Right hindlimb (tissue), 1 donor: ENCODE measurements at places on chromosomes 6 and 20.

GRCh38 chr20:23417861-23418260 lies 3.4 kb downstream of the NAPB start:
- DNase-seq, result no peak

- DNase-seq, result no peak
Observed at GRCh38 chr6:396126-396520, 4.6 kb downstream of the IRF4 start.

GRCh38 chr6:35014786-35015185 lies 125.7 kb downstream of the ANKS1A start:
- DNase-seq, result no peak

DNA sequence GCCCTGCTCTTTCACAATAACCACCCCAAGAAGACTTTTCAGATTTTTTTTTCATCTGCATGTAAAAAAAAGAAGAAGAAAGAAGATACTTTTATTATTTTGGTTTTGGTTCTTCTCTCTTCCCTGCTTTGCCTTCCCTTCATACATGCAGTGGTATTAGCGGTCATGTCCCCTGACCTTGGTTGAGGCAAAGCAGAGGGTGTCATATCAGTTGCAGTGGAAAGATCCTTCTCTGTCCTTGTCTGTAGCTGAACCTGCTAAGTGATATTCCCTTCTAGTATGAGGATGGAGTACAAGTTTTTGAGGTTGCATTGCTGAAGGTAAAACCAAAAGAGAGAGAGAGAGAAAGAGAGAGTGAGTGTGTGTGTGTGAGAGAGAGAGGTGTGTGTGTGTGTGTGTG lies 345.7 kb downstream of the UTRN start:
- no peak for DNase-seq

DNA sequence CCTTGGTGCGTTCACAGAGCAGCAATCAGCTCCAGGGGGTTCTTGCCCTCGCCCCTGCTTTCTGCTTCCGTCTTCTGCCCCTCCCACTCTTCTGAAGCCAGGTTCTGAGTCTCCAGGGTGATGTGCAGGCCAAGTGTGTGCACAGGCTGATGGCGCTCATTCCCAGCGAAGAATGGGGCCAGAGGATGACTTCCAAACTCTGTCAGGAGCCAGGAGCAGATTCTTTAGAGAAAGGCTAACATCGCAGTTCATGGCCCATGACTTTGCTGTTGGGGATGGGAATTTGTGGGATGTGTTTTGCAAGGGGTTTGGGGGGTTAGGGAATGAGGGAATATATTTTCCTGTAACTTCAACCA lies 56.1 kb upstream of the CCN6 start:
- DNase-seq, result peak; percentile 83

DNA sequence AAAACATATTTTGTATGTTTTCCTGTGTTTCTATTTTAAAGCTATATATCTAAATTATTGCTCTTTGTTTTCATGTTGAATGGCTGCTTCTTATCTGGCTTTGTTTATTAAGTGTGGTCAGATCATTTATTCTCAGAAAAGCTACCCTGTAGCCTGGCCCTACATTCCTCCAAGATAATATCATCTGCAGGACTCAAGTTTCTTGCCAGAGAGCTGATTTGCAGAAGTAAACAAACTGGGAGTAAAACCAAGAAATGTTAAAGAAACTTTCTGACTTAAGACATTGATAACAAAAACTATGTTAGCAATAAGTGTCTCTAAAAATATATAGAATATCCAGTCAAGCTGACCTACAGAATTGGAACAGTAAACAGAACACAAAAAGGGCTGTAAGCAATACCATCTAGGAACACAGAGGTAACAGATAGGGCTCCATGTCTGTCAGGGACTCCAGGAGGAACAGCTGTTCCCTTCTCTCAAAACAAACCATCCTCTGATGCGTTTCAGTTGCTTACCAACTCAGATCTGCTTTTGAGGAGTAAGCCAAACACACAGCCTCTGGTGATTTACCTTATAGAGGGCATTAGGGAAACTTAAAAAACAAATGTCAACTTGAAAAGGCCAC lies 17.5 kb upstream of the CEP85L start:
- DNase-seq, result peak; percentile 26

GRCh38 chr6:10315658-10316372 lies 99.1 kb downstream of the TFAP2A start:
- DNase-seq, result no peak

- DNase-seq, result no peak
Observed at GRCh38 chr20:63830841-63831588, at the start of gene ZBTB46. Gene ZBTB46, minus strand, starts transcription at chr20:63831264. Its CDS starts 40,507 bp downstream, at chr20:63790757.

DNA sequence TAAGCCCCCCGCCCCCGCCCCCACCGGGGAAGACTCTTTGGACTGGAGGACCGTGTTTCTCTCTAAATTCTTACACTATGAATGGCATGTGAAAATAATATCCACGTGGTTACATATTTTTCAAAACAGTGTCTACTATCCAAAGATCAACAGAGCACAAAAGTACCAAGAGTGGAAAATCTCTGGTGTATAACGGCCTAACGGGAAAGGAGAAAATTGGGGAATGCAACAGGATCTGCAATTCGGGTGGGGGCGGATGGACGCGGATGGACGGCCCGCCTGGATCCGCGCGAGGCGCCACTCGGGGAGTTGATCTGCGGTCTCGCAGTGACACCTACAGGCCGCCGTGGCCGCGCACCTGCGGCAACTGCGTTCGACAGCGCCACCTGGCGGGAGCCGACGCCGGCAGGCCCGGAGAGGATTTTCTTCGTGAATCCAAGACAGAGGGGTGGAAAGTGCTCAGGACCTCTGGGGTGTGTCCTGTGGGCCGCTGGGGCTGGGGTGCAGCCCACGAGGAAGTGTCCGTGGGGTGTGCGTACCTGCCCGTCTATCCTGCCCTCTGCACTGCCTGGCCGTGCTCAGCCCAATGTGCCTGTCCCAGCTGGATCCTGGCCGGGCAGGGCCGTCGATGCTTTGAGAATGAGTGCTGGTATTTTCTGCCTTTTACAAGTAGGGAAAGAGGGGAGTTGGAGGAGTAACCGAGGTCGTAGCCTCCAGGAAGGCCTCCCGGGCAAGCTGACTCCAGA lies 18.6 kb downstream of the ANKRD60 start:
- peak; percentile 84 for DNase-seq

DNA sequence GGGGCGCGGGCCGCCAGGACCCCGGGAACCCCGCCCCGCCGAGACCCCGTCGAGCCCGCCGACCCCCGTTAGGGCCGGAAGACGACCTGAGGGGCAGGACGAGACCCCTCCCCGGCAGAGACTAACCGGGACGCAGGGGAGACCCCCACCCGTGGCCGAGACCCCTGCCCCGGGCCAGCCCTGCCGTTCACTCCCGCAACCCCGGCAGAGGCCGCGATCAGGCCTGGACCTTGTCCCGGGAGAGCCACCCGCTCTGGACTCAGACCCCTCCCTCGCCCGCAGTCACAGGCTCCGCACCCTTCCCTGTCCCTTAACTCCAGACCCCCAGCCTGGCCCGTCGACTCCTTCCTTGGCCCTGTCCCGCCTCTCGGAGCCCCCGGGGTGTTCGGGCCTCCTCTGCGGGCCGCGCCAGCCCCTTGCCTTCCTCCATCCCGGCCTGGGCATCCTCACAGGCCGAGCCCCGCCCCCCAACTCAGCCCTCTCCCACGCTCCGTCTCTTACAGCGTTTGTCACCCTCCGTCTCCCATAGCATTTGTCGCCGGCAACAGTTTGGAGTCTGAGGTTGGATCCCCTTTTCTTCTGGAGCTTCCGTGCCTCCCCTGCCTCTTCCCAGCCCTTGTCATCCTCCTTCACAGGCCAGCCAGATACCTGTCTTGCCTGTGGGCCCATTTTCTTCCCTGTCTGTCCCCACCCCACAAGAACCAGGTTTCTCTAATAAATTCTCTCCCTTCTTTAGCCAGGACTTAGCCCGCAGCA lies 569 bp downstream of the TCEA2 start:
- no peak for DNase-seq

GRCh38 chr20:64247970-64248841 lies 7.3 kb upstream of the PCMTD2 start:
- DNase-seq, result no peak

GRCh38 chr20:54112221-54112884 lies 42.0 kb upstream of the BCAS1 start:
- DNase-seq, result no peak

DNA sequence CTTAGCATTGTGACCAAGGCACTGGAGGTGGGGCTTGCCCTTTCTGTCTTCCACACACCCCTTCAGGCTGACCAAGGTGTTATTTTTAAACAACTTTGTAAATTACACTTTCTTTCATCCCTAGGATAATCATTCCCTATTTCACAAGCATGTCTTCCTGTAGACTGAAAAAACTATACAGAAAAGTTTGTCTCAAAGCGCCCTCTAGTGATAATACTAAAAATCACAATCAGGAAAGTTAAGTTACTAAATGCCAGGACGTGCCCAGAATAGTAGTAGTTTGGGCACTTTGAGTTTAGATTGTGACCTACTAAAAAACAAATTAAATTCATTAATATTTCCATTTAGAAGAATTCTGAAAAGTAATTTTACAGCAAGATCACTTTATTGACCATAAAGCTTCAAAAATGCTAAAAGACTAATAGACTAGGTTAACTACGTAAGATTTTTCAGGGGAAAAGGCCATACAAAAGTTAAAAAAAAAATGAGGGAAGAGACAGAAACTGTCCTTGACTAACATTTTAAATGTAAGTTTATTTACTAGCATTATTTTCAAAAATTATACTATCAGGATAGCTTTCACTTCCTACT lies 123.3 kb upstream of the DUSP22 start:
- no peak for DNase-seq

DNA sequence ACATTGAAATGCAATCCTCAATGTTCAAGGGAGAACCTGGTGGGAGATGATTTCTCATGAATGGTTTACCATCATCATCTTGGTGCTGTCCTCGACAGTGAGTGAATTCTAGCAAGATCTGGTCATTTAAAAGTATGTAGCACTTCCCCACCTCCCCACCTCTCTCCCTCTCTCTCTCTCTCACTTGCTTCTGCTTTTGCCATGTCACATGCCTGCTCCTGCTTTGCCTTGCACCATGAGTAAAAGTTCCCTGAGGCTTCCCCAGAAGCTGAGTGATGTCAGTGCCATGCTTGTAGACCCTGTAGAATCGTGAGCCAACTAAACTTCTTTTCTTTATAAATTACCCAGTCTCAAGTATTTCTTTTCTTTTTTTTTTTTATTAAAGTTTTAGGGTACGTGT lies 60.5 kb downstream of the DST start:
- no peak for DNase-seq

- DNase-seq, result no peak
Observed at GRCh38 chr20:38805958-38806854, 709 bp downstream of the PPP1R16B start.
